HuH-7 (cell line): ENCODE measurements at places on chromosomes 3 and 15.

- no peak for DNase-seq
Observed at GRCh38 chr3:185827595-185828344, 2.9 kb upstream of the IGF2BP2 start.

DNA sequence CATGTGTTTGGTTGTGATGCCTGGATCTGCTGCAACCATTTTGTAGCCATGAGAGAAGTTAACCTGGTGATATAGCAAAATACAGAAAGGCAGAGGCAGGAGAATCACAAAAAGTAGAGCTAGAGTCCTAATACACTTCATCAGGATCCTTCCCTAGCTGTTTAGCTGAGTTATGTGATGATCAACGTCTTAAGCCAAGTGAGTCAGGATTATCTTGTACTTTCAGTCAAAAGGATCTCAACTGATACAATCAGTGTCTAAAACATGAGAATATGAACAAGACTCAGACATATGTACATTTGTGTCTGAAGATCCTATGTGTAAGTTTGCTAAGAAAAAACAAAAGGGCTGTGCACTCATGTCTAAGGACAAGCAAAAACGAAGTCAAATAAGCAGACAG is 236.9 kb downstream of the NTRK3 start:
- no peak for DNase-seq

GRCh38 chr3:34263101-34263621 is 464.7 kb downstream of the PDCD6IP start:
- DNase-seq, result no peak

DNA sequence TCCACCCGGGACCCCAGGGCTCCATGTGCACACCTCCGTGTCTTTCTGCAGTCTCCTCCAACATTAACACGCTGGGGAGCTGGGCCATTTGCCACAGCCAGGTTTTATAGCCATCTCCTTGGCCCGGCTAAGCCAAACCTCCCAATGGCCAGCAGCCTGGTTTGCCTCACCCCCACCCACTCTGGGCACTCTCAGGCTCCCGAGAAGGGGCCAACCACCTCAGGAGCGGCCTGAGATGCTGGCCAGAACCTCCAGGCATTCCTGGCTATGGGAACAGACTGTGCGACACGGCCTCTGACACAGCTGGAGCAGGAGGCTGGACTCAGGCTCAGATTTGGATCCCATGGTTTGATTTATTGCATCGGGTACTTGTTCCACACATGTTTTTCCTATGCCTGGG is 289.7 kb downstream of the RPLP1 start:
- DNase-seq, result no peak

DNA sequence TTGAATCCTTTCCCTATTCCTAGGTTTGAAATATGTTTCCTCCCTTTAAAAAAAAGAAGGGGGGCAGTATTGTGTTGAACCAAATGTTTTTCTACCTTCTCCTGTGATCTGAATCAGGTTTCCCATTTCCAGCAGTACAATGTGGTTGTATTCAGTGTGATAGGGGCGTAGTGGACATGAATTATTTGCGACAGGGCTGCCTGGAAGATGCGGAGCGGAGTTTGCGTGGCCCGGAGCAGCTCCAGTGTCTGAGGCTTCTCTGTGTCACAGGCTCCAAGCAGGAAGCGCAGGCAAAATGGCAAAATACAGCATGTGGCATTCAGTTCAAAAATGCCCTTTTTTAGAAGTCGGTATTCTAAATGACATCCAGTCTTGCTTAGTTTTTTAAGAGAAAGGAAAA is 154.4 kb downstream of the PGPEP1L start:
- peak; percentile 69 for DNase-seq

GRCh38 chr3:50587806-50588758 is 18.8 kb downstream of the HEMK1 start:
- no peak for DNase-seq
